ENCODE measurements at places on chromosomes 5 and 9. TPM values are rescaled to one million over a fixed set of nuclear protein-coding genes. Genes with fewer than 3 reads are reported as not detected.
A peak's percentile ranks its signal among the peaks of the same experiment; 100 is the strongest.

The DMRTA1 gene
- total RNA-seq, result 0.97 TPM

The SH2D3C gene
- total RNA-seq, result 18.2 TPM

The GPX8 gene
- 6.8 TPM for total RNA-seq

The ASPN gene
- 4.8 TPM for total RNA-seq

The NXNL2 gene
- not detected for total RNA-seq

The PCDHAC2 gene
- total RNA-seq, result 0.48 TPM

The SOX30 gene
- total RNA-seq, result 0.13 TPM

The PHYHD1 gene
- 28.7 TPM for total RNA-seq

The LRRC19 gene
- total RNA-seq, result not detected

The FBXW2 gene
- total RNA-seq, result 39.7 TPM

DNA sequence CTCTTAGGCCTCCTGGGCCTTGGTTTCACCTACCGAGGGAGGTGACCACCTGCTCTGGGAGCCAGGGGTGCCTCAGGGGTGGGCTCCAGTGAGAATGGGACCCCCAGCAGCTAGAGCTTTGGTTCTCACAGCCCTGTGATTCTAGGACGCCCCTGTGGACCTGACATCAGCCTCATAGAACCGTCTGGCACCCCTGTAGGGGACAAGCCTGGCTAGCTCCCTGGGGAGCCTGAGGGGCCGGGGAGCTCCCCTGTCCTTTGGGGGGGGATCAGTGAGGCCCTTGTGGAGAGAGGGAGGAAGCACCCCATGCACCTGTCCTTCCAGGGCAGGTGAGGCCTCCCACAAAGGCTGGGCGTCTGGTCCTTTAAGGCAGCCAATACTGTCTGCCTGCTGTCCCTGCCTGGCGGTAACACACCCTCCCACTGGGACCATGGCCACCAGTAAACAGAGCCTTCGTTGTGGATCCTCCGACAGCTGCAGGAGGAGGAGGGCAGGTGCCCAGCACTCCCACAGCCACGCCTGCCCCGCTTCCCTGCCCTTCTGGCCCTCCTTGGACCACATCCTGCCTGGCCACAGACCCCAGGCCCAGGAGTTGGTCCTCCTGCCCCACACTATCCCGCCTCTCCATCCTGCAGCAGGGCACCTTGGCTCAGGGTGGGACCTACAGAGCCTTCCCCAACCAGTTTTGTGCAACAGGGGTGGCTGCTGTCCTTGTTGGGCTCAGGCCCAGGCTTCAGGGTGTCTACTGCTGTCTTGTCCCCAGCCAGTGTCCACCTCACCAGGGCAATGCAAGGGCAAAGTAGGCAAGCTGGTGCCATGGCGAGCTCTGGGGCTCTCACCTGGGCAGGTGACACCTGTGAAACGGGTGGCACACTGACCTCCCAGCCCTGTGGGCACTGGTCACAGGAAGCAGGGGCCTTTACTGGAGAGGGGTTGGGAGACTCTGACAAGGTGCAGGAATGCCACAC, 3.0 kb upstream of the TUBB4B start:
- DNase-seq, result no peak

DNA sequence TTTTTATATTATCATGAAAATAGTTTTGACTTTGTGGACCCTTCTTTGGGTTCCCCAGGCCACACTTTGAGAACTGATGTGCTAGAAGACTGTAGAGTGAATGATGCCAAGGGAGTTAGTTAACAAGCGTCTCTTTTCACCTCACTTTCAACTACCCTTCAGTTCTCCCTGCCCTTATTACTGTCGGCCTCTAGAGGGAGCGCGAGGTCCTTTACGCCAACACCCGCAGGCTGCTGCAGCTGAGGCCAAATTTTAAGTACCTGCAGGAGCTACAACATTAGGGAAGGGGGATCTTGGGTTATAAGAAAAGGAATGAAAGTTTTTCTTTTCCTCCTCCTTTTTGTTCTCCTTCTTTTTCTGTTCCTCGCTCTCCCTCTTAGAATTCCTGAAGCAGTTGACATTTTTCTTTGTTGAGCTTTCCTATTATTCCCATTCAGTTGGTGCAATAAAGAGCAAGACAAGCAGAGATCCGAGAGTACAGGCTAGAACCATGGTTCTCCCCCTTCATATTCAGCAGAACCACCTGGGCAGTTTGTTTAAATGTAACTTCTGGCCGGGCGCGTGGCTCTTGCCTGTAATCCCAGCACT, 84.0 kb downstream of the ZFAND5 start:
- DNase-seq, result peak; percentile 72

- no peak for DNase-seq
These were observed 413.6 kb upstream of the ADAMTSL1 start for GRCh38 chr9:18060269-18060934.

DNA sequence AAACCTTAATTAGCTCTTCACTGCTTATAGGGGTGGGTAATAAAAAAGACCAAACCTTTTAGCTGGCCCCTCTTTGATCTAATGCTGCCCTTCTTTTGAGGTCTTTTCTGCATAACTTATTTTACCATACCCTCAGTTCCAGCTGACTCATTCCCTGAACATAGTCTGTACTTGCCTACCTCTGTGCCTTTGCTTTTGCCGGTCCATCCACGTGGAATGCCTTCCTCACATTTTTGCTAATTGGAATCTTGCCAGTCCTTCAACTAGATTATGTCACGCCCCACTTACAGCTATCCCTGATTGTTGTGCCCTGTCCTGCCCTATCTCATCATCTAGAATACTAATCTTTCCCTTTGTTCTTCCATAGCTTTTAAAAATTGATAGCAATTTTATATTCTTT, 44.2 kb downstream of the FAF2 start:
- no peak for DNase-seq

DNA sequence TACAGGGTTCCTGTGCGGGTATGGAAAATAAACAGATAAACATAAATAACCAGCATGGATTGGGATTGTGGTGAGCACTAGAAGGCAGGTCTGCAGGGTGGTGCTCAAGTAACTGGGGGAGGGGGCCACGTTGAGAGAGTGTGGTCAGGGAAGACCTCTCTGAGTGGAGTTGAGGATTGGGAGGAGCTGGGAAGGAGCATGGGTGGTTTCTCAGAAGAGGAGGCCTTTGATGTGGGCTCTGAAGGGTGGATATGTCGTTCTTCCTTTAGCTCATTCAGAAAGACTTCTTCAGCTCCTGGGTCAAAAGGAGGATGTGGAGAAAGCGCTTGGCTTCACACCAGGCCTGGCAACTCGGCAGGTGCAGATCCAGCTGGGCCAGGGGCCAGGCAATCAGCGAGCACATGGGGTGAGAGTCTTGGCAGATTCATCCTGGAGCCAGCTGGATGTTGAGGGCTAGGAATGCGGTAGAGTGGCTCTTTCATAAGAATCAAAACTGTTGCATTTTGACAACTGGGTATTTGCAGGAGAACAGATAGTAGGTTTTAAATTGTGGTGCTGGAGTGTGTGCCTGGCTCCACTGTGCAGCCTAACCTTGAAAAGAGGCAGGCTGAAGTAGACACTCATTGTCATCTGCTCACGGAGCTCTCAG, 71.7 kb downstream of the PCSK5 start:
- peak; percentile 83 for DNase-seq

DNA sequence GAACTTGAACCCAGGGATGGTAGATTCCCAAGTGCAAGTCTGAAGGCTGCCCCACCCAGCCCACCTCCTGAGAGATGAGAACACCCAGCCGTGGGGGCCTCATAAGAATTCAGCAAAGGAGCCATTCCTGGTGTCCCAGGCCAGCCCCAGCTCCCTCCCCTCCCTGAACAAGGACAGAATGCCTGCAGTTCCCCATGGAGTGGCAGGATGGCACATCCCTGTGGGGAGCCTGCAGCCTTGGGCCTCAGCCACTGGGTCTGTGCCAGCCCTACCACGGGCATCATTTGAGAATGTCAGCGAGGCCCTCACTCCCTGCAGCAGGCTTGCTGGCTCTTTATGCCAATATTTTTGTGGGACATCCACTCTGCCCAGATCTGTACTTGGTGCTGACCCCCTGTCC, 36.2 kb upstream of the RAPGEF1 start:
- DNase-seq, result no peak

DNA sequence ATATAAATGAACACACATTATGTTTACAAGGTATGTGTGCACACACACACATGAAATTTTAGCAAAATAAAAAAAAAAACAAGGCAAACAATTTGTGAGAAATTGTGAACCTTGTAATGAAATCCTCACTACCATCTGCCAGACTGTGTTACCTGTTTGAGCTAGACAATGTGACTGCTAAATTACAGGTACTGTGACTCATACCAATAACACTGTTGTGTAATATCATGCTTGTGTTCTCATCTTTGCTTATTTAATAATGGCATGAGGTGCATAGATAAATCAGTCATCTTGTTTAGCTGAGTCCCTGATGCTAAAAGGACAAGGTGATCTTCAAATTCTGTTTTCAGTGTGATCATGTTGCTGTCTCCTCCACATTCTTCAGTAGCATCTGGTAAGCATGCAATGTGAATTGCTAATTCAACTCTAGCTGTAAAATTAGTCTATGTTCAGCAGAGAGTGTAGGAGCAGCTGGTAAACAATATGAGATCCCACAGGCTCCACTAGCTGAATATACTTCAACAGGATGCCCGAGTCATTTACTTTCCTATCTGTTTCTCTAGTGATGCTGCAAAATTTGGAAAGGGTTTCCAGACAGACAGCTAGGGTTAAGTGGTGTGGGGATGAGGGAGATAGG, 966.3 kb upstream of the C9orf72 start:
- no peak for DNase-seq
